ENCODE measurements at places on chromosomes 2 and 18.

- no peak for DNase-seq
Measured at GRCh38 chr2:41909584-41909983, 138.2 kb upstream of the PKDCC start.

GRCh38 chr2:125562924-125563323 is 1093.0 kb upstream of the GYPC start:
- no peak for DNase-seq

- peak; percentile 93 for DNase-seq
Measured at GRCh38 chr2:43051338-43051737, 175.1 kb downstream of the ZFP36L2 start.

GRCh38 chr2:25276569-25277465 is 64.9 kb downstream of the DNMT3A start:
- peak; percentile 40 for DNase-seq

DNA sequence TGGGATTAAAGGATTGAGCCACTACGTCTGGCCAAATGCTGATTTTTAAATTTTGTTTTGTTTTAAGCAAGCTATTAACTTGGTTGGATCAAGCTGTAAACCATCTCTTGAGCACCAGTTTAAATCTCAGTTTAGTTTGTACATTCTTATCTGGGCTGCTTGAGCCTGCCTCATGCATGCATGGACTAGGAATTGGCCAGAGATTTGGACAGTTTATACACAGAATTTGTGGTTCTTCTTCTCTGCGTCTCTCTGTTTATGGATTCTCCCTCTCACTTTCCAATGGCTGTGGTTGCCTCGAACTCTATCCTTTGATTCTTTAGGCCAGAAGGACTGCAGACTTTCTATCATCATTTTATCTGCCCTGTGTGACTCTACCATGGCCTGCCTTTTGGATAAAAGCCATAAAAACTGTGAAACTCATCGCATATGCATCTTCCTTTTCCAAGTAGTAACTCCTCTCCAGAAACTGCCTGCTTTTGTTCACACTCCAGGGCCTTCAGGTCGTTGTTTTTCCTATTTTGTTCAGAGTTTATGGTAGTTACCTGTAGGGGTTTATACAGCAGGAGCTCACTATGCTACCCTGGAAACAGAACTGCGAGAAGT is 32.5 kb upstream of the PLB1 start:
- no peak for DNase-seq

DNA sequence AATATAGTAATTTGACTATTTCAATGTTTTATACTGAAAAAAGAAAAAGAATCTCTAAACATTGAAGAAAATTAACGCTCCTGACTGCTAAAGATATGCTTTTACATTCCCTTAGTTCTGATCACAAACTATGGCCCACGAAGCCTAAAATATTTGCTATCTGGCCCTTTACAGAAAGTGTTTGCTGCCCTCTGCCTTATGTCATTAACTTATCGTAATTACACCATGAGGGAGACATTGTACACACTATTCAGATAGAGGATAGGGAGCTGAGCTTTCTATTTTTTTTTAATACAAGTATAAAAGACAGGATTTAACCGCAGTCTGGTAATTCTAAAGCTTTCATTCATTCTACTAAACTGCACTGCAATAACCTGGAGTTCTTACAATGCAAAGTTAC is 393.1 kb upstream of the DCC start:
- DNase-seq: no peak

GRCh38 chr18:10797896-10798295 is 272.1 kb downstream of the NAPG start:
- DNase-seq: no peak

DNA sequence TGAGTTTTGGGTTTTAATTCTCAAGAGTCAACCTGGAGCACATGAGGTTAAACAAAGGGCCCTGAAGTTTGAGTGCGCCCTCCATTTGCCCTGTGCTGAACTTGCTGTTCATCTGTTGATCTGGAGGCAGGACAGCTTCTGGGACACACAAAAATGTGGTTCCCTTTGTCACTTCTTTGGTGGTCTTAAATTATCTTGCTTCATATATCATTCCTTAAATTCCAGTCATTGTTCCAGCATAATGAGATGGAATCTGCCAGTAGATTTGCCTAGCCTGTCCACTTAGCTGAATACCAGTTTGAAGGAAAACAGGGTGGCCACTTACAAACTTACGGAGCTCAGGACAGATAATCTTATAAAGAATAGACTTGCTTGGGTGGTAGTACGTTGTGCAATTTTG is 916 bp downstream of the CETN1 start:
- no peak for DNase-seq

DNA sequence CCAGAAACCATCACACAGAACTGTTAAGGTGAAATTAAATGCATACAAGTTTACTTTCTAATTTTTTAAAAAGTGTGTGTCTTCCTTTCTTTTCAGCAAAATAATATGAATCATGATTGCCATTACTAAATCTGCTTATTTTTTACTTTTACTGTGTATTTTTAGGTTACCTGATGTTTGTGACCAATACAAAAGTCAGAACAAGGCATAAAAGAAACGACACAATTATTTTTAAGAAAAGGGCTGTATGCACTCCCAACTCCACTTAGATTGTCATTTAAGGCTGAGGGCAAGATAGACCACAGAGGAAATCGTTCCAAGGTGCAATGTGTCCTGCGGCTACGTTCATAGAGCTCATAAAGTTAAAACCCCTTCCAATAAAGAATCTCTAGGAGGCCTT is 797.0 kb downstream of the TDRD15 start:
- no peak for DNase-seq

GRCh38 chr2:232871835-232872736 is 2.0 kb downstream of the SNORC start:
- DNase-seq: no peak

DNA sequence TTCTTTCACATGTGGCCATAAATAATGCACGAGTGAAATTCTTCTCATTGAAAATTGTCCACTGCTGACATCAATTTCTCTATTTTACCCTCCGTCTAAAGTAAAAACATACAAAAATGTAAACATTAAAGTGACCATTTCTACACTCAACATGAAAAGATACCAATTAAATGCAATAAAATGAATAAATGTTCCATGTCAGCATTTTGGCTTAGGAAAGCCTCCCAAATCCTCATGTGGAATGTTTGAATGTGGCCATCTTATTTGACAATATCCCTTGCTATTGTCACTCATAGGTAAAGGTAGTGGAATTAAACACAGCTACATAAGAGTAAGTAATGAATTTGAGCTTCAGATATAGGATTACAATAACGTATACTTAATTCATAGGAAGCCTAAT is 60.8 kb downstream of the ZNF521 start:
- DNase-seq: no peak

- no peak for DNase-seq
Measured at GRCh38 chr2:28810384-28811285, at the start of gene SPDYA. Gene SPDYA, plus strand, starts transcription at chr2:28810834. Its CDS starts 5,181 bp downstream, at chr2:28816015.

- no peak for DNase-seq
Measured at GRCh38 chr2:68719912-68720311, 14.7 kb upstream of the ARHGAP25 start.

GRCh38 chr2:86225581-86225980 is 26.3 kb downstream of the MRPL35 start:
- no peak for DNase-seq

DNA sequence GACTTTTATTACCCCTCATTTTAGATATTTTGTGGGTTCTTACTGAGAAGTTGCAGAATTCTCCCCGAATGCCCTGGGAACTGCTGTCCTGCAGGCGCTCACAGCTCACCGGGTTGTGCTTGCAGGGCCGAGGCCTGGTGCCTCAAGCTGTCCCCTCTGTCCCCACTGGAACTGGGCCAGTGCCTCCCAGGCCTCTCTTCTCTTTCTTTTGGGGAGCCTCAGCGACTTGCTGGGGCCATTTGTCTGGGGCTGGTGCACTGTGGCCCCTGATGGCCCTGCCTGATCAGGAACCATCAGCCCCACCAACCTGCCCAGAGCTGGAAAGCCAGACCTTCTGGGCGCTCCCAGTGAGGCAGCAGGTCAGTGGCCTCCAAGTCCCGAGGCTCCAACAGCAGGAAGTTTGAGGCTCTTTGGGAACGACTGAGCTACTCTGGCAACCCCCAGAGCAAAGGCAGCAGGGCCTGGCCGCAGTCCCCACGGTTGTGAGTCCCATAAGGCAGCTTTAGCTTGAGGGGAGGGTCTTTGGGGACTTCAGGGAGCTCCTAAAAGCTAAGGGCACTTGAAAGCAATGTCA is 14.7 kb upstream of the NEU4 start:
- no peak for DNase-seq

- no peak for DNase-seq
Measured at GRCh38 chr2:107174171-107174570, 288.2 kb upstream of the ST6GAL2 start.

GRCh38 chr2:106267997-106268396 is 73.9 kb upstream of the UXS1 start:
- DNase-seq: no peak

GRCh38 chr18:11505993-11506392 is 103.4 kb upstream of the SLC35G4 start:
- DNase-seq: no peak

GRCh38 chr18:2846636-2847316 is at the start of gene EMILIN2:
Gene EMILIN2, plus strand, starts transcription at chr18:2847006. Its CDS starts 183 bp downstream, at chr18:2847189.
- DNase-seq: peak; percentile 59

DNA sequence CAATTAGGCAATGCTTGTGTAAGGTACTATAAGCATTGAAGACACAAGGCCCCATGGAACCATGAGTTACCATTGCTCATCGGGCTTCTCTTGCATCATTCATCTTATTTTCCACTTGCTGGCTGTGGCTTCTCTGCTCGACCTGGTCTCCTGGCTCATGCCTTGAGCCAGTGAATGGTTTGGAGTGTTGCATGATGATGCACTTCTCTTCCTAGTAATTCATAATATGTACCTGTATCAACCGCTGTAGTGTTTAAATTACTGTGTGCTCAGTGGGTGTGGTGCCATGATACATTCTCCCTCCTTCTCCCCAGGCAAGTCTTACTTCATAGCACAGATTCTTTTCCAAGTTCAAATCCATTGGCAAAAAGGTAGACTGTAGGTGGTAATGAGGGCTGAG is 66.8 kb downstream of the ABCA12 start:
- no peak for DNase-seq

DNA sequence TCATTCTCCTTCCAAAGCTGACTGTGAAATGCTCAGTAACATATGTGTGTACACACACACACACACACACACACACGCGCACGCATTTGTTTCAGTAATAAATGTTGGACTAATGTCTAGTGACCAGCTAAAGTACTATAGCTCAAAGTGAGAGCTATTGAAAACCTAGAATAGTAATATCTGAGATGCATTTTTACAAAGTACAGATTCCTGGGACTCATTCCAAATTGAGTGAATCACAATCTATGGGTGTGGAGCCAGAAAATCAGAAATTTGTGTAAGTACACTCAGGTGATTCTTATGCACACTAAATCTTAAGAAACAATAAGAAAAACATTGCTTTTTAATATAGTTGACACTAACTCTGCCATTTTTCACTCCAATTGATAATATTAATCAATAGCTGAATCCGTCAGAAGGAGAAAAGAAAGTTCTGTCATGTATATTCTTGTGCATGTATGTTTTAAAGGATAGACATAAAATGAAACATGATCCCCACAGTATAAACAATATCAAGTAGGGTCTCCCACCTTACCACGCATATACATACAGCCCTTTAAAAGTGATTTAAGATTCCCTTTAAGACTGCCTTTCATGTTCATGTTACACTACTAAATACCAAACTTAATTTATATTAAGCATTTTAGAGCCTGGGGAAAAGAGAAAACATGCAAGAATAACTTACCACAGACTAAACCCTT is 123.5 kb downstream of the ATAD2B start:
- no peak for DNase-seq

- DNase-seq: no peak
Measured at GRCh38 chr2:216643986-216644659, 10.9 kb downstream of the IGFBP2 start.

- no peak for DNase-seq
Measured at GRCh38 chr2:230346465-230346864, 19.5 kb downstream of the SP140L start.

GRCh38 chr18:80204142-80204541 is 43.2 kb downstream of the PARD6G start:
- no peak for DNase-seq

- DNase-seq: no peak
Measured at GRCh38 chr18:51563396-51563795, 365.9 kb upstream of the MEX3C start.

DNA sequence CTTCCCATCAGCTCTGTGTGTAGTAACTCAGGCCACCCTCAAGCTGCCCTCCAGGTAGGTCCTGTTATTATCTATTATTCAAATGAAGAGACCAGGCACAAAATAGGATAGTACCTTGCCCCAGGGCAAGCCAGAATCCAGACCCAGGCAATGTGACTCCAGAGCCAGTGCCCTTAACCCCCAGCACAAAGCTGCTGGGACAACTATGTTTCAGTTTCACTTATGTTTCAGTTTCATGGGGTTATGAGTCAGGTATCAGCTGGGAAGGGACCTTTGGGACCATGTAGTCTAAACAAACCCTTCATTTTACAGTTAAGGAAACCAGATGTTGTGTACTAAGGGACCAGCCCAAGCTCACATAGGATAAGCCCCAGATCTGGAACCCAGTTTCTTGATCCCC is 10.0 kb downstream of the HK2 start:
- no peak for DNase-seq

DNA sequence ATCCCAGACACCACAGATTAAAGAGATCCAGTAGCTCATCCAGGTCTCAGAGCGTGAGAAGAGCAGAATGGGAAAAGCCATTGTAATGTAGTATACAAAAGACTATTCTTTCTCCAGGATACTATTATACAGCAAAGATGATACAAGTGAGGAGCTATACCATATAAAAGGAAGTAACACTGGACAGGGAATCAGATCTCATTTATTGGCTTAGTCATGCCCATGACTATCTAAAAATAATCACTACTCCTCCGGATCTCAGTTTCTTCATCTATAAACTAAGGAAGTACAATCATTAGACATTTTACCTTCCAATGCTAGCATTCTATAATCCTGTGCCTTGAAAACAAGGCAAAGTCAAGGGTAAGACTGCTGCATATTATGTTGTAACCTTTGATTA is 19.4 kb downstream of the KRCC1 start:
- DNase-seq: no peak

DNA sequence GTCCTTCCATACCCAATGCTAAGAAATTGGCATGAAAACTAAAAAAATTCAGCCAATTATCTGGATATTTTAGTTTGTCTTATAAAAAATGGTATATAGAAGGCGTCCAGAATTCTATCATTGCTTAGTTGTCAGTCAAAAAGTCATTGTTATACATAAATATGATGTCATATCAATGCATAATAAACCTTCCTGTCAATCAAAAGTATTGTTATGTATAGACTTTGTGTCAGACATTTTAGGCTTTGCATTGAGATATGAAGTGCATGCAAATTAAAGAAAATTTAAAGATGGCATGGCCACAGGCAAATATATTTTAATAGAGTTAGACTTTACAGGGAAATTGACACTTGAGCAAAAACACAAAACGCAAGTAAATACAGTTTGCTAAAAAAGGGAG is 173.4 kb upstream of the FANCL start:
- no peak for DNase-seq

Data from H54 (cell line).